ENCODE measurements at places on chromosomes 12 and 14.

- no peak for DNase-seq
Measured at GRCh38 chr12:43009846-43010240, 420.3 kb upstream of the PRICKLE1 start.

DNA sequence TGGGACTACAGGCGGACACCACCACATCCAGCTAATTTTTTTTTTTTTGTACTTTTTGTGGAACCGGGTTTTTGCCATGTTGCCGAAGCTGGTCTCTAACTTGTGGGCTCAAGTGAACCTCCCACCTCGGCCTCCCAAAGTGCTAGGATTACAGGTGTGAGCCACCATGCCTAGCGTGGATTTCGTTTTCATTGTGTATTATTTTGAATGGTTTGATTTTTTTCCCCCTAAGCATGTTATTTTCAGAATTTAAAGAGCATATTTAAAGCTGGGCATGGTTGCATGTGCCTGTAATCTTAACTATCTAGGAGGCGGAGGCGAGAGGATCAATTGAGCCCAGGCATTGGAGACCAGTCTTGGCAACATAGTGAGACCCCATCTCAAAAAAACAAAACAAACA lies 13.1 kb downstream of the TMEM63C start:
- no peak for DNase-seq

GRCh38 chr12:42510823-42511222 lies 78.7 kb downstream of the PRICKLE1 start:
- DNase-seq, result no peak

GRCh38 chr12:131494741-131495524 lies 216.0 kb upstream of the SFSWAP start:
- DNase-seq, result no peak

- DNase-seq, result no peak
Measured at GRCh38 chr12:41011939-41012338, 176.2 kb upstream of the PDZRN4 start.

GRCh38 chr12:19915392-19916195 lies 452.7 kb upstream of the PDE3A start:
- DNase-seq, result peak; percentile 64

DNA sequence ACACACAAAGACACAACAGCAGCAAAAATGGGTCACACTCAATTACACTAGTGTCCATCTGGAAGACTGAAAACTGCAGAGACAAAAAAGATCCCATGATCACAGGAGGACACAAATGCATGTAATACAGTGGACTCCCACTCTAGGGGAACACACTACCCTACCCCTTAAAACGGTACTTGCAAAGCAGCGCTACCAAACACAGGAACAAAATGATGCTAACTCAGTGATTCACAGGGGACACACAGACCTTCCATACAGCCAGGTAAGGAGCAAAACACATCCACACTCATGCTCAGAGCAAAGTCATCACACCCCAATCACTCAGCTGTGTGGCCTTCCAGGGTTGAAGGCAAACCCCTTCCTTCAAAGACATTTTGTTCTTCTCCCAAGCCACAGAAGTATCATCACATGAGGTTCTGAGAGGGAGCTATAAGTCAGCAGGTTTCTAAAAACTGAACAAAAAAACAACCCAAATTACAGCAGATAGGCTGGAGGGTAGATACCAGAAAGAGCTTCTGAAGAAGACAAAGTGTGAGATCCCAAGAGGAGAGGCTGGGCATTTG lies 14.8 kb downstream of the SMUG1 start:
- DNase-seq, result no peak

- no peak for DNase-seq
Measured at GRCh38 chr12:12511895-12512711, 50.6 kb downstream of the DUSP16 start.

DNA sequence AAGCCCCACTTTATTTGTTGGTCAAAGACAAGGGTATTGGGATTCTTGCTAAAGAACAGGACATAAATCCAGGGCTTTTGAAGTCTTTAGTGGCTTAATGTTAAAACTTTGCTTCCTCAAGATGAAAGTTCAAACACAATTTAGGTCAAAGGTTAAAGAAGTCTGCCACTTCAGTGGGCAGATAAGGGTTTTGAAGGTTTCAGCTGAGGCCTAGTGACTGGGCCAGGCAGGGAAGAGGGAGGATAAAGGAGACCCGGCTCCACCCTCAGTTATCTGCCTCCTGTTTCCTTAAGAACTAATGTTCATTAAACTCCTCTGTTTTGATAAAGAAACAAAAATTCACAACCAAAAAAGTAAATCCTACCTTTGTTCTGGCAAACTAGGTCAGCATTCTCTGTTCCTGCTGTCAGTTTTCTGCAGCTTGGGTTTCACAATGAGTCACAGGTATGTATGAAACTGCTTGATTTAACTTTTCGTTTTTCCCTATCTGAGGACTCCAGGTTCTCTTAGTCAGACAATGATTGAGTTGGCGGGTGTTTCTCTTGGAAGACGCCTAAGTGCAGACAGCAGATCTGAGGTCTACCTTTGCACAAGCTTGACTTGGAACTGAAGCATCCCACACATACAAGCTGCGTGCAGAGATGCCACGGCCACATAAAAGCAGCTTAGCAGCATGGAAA lies 208.3 kb downstream of the EXOC5 start:
- no peak for DNase-seq

DNA sequence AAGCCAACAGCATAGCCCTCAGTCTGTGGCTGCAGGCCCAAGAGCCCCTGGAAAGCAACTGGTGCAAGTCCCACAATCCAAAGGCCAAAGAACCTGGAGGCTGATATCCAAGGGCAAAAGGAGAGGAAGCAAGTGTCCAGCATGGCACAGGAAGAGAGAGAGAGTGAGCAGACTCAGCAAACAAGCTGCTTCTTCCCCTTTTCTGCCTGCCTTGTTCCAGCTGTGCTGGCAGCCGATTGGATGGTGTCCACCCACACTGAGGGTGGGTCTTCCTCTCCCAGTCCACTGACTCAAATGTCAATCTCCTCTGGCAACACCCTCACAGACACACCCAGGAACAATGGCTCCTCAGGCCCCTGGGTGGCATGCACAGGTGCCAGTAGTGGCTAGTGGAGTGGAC lies 33.5 kb downstream of the SMCO2 start:
- DNase-seq, result no peak

GRCh38 chr12:4440187-4440941 lies 5.3 kb downstream of the FGF6 start:
- no peak for DNase-seq

DNA sequence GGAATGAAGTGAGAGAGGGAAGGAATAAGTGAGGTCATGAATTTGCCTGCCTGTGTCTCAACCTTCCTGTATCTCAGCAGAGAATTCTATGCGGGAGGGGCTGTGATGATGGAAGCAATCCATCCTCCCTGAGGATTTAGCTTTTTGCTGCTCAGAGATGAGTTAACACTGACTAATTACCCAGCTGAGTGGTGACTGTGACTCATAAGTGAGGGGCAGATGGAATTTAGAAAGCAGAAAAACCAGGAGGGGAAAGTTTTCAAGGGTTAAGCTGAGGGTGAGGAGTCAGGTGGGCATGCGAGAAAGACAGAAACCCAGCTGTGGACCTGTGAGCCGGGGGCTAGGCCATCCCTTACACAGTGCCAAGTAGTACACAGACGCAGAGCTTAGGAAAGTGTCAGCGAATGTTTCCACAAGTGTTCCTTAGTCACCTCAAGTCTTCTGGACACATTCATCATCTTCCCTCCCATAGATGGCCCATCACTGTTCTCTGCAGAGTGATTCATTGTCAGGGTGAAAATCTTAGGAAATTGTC lies 277.9 kb downstream of the IPO8 start:
- DNase-seq, result no peak

DNA sequence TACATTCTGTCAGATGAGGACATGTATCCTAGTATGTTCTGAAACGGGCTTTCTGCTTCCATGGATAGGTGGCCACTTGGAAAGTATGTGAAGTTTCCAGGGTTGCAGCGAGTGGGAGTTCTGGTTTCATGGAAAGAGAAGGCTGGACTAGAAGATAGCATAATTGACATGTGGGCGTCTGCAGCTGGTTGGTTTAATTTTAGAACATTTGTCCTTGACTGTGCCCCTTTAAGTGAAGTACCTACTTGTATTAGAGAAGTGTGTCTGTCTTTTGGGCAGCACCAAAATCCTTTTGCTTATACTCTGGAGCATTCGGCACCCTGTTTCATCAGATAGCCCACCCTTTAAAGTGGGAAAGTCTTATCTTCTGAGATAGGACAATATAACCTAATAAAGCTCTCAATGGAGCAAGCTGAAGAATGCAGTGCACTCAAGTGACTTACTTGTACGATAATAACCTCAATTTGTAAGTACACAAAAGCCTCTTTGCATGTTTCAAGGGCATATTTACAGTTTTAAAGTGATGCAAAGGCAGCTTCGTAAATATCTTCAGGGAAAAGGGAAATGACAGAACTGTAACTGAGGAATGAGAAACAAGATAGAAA lies 35.2 kb downstream of the NTN4 start:
- DNase-seq, result no peak

DNA sequence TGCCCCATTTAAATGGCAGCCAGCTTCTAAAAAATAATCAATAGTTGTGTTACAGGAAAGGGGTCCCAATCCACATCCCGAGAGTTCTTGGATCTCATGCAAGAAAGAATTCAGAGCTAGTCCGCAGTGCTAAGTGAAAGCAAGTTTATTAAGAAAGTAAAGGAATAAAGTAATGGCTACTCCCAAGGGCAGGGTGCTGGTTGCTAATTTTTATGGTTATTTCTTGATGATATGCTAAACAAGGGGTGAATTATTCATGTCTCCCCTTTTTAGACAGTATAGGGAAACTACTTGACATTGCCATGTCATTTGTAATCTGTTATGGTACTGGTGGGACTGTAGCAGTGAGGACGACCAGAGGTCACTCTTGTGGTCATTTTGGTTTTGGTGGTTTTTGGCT lies 591.3 kb downstream of the LRFN5 start:
- no peak for DNase-seq

DNA sequence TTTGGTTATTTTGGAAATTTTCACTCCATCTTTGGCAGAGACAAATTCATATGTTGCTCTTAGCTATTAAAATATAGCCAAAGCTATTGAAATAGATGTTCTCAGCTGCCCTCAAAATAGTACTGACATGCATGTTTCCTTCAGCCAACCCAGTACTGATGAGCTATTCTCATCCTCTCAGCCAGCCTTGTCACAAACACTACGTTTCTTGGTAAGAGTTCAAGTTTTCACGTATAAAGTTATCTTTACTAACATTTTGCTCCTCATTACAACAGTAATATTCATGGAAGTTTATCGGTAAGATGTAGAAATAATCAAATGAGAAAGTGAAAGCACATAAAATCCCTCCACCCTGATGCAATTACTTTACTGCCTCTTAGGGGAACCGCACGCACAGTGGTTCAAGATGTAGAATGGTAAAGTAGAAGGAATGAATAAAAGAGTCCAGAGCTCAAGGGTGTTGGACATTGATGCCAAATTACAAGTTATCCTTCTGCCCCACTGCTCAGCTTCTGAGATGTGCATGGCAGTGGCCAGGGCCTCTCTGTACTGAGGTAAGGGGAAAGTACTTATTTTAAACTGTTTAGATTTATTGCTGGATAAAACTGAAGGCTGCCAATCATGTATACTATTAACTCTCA lies 20.7 kb downstream of the GCH1 start:
- no peak for DNase-seq

DNA sequence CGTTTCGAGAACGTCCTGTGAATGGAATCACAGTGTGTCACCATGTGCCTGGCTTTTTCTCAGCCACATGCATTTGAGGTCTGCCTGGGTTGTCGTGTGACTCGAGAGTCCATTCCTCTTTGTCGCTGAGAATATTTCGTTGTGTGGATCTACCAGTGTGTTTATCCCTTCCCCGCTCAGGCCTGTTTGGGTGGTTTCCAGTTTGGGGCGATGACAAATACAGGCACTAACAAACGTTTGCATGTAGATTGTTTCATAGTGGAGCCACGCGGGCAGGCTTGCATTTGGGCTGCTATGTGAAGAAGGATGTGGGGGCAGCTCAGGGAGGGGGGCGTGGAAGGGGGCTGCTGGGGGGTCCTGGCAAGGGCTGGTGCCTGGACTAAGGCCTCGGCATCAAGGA lies 14.1 kb downstream of the RIN3 start:
- no peak for DNase-seq

DNA sequence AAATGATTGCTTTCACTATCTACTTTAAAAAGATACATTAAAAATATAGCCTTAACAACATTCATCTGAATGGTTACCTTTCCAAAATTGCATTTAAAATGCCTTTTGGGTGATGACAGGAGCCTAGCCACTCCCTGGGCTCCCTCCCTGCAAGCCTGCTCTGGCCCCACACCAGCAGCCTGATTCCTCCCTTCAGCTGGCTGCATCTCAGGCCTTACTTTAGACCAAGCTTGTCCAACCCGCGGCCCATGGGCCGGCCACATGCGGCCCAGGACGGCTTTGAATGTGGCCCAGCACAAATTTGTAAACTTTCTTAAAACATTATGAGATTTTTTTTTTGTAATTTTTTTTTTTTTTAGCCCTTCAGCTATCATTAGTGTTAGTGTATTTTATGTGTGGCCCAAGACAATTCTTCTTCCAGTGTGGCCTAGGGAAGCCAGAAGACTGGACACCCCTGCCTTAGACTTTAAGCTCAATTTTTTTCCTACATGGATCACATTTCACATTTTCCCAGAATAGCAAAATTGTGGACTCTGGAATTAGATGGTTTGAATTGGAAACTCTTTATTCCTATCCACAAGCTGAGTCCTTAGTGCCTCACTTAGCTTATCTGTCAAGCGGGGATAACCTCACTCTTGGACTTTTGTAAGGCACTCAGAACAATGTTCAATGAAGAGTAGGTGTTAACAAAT lies 124.4 kb downstream of the MYRFL start:
- no peak for DNase-seq

- DNase-seq, result no peak
Measured at GRCh38 chr14:84209031-84209430, 1320.9 kb upstream of the FLRT2 start.

DNA sequence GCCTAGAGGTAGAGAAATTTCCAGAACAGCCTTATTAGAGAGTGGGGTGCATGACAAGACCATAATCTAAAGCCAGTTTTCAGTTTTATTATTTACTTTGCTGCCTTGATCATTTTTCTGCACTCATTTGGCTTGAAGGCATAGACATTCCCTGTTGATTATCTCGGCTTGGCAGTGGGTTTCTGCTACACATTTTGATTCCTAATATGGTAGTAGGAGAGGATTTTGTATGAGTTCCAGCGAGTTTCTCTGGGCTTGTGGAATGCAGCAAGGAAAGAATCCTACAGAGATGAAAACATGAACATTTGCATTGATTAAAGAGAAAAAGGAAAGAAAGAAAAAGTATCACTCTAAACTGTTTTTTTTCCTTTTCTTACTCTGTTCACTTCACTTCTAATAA lies 281.2 kb downstream of the PAWR start:
- DNase-seq, result no peak

DNA sequence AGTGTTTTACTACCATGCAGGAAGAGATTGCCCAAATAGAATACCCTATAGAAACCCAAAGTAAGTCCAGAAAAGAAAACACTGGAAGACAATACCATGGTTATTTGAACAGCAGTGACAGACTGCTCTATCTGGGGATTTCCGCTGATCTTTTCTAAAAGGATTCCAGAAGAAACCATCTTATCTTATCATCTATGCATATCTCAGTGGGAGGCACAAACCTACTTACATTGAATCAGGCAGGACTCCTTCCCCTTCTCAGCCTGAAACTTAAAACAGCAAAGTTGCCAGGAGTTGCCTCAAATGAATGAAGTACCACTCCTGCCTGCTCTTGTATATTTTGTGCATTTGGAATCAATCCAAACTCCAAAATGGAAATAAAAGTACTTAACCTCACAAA lies 56.7 kb upstream of the NR2C1 start:
- DNase-seq, result no peak
